ENCODE measurements at places on chromosomes 11 and 22.

DNA sequence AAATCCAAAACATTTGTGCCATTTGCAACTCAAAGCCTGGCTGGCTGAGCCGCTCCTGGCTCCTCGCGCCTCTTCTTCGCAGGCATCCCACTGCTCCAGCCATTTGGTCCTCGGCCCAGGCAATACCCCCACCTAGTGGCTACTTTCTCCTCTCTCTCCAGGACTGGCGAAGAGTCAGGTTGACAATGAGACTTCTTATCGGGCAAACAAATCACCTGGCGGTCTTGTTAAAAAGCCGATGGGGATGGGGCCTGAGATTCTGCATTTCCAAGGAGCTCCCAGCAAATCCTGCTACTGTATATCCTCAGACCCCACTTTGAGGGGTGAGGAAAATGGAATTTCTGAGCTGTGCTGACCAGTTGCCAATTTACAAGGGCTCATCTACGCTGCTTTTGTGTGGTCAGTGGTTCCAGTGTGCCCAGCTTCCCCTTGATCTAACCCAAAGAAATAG lies 89.0 kb downstream of the ISX start:
- peak; percentile 15 for DNase-seq

- DNase-seq = peak; percentile 7
Observed at GRCh38 chr11:120079750-120080610, 57.9 kb downstream of the TRIM29 start.

DNA sequence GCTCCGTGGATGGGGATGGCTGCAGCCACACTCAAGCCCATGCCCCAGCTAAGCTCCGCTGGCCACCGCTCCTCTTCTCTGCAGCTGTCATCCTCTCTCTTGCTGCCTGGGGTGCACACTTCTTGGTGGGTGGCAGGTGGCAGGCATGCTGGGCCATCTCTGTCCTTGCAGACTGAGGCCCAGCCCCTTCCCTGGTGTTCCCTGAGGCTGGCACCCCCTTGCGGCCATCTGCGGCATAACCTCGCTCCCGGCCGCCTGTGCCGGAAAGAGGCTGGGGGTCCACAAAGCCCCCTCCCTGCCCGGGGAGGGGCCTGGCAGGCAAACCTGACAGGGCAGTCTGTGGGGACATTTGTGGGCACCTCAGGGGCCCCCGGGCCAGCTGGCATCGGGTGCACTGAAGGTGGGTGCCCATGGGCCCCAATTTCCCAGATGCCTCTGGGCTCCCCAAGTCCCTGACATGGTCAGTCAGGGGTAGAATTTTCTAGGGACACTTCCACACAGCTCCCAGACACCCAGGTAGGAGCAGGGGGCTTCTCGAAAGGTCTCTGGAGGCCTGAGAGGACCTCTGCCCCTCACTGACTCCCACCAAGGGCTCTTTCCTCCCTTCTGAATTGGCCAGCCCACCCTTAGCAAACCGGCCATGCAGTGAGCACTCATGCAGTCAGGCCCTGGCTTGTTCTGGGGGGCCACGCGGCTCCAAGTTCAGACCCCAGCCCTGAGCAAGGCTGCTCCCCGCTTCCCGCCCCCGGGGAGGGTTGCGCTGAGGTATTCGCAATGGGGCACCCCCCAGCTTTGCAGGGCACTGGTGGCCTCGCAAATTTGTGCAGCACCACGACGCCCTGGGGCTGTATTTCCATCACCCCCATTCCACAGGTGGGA lies 23.5 kb upstream of the TH start:
- DNase-seq = peak; percentile 39

- DNase-seq = no peak
Observed at GRCh38 chr11:102491969-102492368, 38.6 kb downstream of the MMP7 start.

DNA sequence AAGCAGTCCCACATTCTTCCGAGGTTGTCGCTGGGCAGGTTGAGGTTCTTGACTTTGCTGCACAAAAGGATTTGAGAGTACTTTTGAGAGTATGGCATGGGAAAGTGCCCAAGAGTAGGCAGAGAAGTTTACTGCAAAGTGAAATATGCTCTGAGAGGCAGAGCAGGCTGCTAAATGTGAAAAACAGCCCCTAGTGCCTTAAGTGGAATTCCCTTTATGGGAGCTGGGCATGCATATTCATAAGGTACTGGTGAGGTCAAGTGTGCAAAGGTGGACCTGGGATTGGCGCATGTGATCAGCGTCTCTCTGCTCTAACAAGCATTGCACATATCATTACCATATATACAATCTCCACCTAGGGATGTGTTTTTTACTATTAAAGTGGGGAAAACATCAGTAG lies 12.0 kb upstream of the APOL4 start:
- no peak for DNase-seq

DNA sequence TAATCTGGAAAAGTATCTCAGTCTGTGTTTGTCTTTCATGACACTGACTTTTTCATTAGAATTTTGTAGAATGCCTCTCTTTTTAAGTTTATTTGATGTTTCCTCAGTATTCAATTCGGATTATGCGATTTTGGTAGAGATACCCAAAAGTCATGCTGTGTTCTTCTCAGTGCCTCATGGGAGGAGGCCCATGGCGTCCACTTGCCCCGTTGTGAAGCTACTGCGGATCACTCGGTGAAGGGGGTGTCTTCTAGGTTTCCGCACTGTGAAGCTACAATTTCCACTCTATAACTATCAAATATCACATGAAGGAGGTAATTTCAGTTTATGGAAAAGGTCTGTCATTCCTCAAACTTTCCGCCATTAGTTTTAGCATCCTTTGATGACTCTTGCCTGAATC lies 794.0 kb downstream of the TBC1D22A start:
- no peak for DNase-seq

Data from inflammatory macrophage treated with lipopolysaccharide for 4 hours (primary cell).